ENCODE measurements at places on chromosomes 2 and 18.

- DNase-seq, result no peak
These were observed 12.8 kb upstream of the SKOR2 start for GRCh38 chr18:47264308-47264700.

- DNase-seq, result no peak
These were observed 634 bp downstream of the PTPRM start for GRCh38 chr18:7567474-7568425.

GRCh38 chr2:17545680-17546613, 5.5 kb downstream of the VSNL1 start:
- no peak for DNase-seq

DNA sequence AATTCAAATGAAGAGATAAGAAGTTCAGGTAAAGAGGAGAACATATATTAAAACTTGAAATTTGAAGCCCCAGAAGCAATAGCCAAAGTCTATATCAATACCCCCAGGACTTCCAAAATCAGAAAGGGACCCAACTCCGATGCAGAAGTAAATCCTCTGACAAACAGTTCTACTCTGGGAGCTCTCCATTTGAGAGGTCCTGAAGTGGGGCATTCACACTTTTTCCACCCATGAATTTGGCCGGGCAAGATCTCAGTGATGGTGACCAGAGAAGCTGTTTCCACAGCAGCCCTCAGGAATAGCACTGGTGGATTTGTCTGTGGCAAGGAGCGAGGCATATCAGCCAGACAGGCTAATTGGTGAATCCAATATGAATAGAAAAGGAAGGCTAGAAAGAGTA, 313.6 kb upstream of the MC4R start:
- no peak for DNase-seq

DNA sequence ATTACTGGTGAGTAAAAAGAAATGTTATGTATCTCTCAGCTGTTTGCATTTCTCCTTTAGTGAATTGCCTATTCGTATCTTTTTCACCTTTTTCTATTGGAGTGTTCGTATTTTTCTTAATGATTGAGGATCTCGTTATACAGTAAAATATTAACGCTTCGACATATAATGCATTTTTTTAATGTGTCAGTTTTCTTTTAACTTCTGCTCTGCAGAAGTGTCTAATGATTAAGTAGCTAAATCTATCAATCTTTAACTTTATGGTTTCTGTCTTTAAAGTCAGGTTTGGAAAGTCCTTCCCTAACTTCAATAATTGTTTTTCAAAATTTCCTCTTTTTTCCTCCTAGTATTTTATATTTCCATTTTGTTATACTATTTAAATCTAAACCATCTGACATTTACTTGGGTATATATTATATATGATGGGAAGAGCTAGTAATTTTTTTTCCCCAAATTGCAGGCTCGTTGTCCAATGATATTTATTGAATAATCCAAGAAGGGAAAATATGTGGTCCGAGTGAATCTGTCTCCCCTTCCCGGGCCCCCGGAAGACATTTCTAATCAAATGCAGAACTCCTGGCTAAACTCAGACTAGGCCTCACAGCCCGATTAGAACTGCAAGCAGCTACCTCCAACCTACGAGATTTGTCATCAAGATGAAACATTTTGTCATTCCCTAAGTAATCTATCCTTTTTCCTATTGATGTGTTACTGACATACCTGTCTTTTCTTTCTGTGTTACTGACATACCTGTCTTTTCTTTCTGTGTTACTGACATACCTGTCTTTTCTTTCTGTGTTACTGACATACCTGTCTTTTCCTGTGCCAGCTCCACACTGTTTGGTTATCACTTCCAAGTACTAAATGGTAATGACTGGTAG, 17.2 kb downstream of the PCBP1 start:
- DNase-seq, result no peak

DNA sequence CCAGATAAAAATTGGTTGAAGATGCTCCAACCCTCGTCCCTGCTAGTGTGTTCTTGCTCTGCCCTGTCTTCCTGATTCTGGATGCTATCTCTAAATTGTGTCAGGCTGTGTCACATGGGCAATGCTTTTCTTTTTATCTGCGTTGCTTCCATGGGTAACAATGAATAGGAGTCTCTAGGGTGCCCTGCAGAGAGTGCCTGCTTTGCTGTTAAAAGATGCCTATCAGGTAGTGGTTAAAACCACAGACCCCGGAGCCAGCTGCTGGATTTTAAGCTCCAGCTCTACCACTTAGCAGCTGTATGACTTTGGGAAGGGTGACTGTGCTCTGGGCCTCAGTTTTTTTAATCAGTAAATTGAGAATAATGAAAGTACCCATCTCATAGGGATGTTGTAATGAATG, 340.3 kb downstream of the PLCL1 start:
- no peak for DNase-seq

GRCh38 chr18:58350526-58350925, 278.4 kb downstream of the ALPK2 start:
- no peak for DNase-seq

DNA sequence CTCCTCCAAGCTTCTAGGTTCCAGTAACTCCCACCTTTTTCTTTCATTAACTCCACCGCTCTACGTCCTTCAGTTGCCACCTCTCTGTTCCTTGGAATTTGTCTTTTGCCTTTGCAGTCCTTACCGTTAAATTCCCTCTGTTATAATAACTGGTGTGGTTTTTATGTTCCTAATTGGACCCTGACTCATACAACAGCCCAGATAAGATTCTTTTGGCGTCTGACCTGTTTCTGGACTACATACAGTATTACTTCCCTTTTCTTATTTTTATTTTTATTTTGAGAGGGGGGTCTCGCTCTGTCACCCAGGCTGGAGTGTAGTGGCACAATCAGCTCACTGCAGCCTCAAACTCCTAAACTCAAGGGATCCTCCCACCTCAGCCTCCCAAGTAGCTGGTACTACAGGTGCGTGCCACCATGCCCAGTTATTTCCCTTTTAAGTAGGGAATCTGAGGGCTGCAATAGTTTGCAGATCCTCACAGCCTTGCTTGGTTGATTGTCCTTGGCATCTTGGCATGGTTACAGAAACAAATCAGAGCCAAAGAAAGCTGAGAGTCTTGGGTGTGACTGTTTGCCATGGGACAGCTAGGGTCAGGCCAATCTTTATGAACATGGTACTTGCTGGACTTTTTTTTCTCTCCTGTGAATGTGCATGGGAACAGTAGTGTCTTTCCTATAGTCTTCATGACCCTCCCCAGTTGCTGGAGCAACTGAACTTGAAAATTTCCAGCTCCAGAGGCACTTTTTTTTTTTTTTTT, 22.0 kb downstream of the TCF23 start:
- no peak for DNase-seq

- no peak for DNase-seq
These were observed 444.1 kb upstream of the SMIM21 start for GRCh38 chr18:75871596-75871995.

DNA sequence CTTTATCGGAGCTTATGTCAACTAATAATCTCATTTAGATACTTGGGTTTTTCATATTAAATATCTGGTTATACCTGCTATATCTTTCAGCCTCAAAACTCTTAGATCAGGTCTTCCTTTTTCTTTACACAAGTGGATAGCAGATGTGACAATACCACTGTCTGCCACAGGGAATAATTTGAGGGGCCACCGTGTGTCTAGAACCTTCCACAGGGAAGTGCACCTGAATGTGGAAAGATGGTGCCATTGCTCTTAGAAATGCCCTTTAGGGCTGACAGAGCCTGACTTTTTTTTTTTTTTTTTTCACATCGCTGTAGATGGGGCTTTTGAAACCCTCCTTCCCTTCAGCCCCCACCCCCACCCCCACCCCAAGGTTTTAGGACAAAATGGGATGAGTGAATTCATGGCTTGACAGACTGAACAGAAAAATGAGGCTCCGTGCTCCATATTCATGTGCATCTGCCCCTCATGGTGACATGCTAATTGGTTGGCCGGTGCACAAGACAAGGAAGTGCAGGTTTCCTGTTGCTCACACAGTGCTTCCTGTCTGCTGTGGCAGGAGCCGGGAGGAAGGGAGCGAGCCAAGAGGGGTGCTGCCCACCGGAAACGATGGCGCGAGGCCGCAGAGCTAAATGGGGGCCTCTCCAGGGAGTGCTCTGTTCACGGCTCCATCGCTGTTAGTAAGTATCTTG, 246.0 kb downstream of the LDLRAD4 start:
- DNase-seq, result peak; percentile 35

DNA sequence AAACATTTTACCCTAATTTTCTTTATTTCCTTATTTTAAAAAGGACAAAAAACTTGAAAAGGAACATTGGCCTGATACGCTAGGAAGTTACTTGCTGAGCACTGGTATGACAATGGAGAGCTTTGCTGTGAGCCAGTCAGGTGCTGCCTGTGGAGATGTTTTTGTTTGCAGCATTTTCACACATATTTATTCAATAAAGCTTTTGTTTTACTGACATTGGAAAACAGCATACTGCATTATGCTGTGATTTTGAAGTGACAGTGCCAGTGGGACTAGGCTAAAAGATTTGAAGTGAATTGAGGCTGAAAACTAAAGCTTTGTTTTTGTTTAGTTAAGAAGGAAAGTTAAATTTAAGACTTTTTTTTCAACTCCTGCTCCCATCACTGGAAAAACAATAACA, 470.7 kb upstream of the ZEB2 start:
- no peak for DNase-seq

DNA sequence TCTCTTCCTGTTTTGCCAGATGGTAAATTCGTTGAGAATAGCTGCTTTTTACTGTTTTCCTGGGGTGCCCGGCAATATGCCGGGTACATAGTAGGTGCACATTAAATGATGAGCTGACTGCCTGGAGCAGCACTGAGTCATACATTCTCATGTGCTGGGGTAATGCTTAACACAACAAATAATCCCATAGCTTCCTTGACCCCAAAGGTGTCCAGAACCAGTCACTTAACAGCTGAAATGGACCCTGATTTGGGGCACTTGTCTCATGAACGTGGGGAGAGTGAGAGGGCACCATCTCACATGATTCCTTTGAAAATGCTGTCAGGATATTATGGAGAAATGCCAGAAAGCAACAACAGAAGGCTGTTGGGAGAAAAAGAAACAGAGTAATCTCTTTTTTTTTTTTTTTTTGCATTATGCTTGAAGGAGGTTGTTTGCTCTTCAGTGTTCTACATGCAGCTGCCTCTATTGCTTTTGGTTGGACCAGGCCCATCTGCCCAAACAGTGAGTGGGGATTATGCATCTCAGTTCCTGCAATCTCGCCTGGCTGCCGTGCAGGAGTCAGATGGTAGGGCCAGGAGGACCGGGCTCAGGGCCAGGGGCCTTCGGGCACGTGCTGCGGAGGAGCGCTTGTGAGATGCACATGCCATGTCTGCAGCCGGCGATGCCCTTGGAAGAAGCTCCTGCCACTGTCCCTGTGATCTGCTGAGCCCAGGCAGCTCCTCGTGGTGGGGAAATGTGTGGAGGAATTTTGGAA, 162.1 kb downstream of the SH3RF3 start:
- DNase-seq, result no peak

DNA sequence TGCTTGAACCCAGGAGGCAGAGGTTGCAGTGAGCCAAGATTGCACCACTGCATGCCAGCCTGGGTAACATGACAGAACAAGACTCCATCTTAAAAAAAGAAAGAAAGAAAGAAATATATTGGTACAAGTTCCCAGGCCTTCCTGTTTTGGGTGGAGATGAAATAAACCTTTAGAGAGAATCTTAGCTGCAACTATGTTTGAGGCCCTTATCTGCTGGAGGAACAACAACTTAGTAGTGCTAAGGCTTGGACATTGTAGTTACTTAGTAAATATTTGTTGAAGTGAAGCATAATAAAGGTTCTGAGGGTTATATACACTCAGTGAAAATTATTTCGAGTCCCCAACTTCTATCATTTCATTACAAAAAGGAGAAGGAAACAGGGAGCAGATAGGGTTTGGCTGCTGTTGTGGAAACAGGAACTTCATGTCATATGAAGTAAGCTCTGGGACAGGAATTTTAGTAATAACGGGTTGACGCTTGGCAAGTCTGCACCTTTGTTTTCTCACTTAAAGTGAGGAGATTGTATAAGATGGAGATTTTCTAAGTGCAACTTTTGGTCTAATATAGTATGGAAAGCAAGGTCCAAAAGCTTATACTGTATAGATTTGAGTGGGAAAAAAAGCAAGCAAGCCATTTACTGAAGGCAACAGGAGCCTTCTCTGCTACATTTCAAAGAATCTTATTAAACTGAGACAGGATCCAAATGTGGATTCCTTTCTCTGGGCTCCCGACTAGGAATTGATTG, 40.0 kb upstream of the AGPS start:
- DNase-seq, result no peak

GRCh38 chr2:10137053-10137843, 14.7 kb downstream of the RRM2 start:
- no peak for DNase-seq

GRCh38 chr18:26342646-26343045, 116.4 kb downstream of the TAF4B start:
- no peak for DNase-seq

DNA sequence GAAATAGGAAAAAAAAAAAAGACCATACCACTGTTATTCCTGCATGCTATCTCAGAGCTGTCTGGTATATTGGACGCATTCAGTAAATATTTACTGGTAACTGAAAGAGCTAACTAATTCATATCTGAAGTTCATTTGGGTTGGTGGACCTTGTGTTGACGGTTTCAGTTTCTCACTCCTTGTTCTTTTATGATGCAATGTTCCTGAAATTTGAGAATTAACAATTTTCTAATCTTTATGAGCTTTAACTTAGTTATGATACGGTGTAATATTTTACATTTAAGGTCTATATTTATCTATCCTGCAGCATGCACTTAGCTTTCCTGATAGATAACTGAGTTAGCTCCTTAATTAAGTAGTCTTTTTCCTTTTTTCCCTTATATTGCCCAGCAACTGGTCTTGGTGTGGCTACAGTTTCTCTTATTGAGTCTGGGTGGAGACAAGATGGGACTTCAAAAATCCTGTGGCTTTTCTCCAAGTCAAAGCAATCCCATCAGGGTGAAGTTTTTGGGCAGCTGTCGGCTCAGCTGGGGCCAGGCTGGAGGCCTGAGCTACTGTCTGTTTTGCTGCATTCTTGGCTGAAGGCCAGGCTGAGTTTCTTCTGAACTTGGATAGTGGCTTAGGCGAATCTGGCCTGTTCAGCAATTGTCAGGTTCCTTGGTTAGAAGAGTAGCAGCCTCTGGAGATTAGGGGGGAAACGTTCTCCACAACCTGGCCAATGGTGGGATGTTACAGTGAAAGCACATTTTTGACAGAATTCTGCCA, 78.4 kb upstream of the MEX3C start:
- DNase-seq, result no peak

GRCh38 chr2:31430439-31431165, 16.1 kb upstream of the XDH start:
- no peak for DNase-seq

- no peak for DNase-seq
These were observed 264.4 kb upstream of the FIGN start for GRCh38 chr2:164000176-164000575.

- DNase-seq, result no peak
These were observed 407.2 kb downstream of the PTPRM start for GRCh38 chr18:7974200-7974874.

- no peak for DNase-seq
These were observed 42.7 kb downstream of the ACSL3 start for GRCh38 chr2:222903234-222904220.

DNA sequence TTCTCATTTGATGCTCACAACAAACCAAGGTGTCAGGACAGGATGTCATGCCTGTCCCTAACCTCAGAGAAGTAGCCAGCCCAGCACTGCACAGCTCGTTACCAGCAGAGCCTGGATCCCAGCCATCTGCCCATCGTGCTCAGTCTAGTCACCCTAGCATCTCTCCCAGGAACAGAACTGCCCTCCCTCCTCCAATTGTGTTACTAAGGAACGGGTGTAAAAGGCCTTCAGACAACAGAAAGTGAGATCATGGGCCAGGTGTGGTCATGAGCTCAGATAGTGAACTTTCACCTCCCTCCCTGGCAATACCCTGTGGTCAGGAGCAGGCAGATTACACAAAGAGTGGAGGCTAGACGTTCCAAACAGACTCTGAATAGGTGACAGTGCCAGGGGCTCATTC, 111.8 kb upstream of the PPP1CB start:
- DNase-seq, result no peak
